Effector memory CD4-positive, alpha-beta T cell (primary cell): ENCODE measurements at places on chromosomes 4 and X.

DNA sequence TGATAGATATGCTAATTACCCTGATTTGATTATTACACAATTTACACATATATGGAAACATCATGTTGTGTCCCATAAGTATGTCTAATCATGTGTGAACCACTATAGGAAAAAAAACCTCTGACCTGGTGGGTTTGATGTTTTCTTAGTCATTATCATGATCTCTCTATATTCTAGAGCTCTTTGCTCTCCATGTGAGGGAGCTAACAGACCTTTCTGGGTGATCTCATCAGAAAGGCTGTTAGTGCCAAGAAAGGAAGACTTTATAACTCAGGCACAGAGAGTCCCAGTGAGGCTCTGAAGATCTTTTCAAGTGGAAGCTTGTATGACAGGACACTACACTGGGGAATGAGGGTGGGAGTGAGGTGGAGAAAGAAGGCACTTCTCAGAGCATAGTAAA lies 527.7 kb upstream of the MAGEB2 start:
- H3K27ac ChIP-seq, result no peak overlapping the region
- H3K4me3 ChIP-seq, result no peak overlapping the region
- no peaks in the 10 kb centered on the region for H3K36me3 ChIP-seq

DNA sequence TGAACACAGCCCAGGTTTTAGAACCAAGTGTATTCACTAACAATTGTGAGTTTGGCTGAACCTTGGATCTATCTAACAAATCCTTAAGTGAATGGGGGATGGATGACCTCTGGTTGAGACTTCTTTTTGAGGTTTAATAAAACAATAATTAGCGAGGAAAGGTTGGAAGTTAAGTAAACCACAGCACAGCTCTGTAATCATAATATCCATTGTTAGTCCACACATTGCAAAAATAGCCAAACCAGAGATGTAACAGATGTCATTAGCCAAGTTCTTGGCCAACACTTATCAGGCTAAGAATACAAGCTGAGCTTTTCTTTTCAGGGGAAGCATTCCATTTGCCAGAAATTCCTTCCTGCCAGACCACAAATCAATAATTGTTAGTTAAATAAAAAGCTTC lies 59.1 kb downstream of the FREM3 start:
- H3K4me1 ChIP-seq, result no peaks in the 10 kb centered on the region
- no peaks in the 10 kb centered on the region for H3K36me3 ChIP-seq
- DNase-seq, result no peak
- H3K27me3 ChIP-seq, result no peaks in the 10 kb centered on the region
- no peak overlapping the region for H3K27ac ChIP-seq

- no peak overlapping the region for H3K27ac ChIP-seq
- no peaks in the 10 kb centered on the region for H3K36me3 ChIP-seq
- DNase-seq, result no peak
- no peak overlapping the region for H3K4me3 ChIP-seq
- peaks cover 4% of the 10 kb centered on the region for H3K27me3 ChIP-seq
These were observed 330.6 kb upstream of the F9 start for GRCh38 chrX:139199933-139200332.

- no peak for DNase-seq
- no peaks in the 10 kb centered on the region for H3K36me3 ChIP-seq
- H3K4me1 ChIP-seq, result no peaks in the 10 kb centered on the region
- no peak overlapping the region for H3K4me3 ChIP-seq
These were observed 348.9 kb downstream of the NKX6-1 start for GRCh38 chr4:84150177-84150576.

DNA sequence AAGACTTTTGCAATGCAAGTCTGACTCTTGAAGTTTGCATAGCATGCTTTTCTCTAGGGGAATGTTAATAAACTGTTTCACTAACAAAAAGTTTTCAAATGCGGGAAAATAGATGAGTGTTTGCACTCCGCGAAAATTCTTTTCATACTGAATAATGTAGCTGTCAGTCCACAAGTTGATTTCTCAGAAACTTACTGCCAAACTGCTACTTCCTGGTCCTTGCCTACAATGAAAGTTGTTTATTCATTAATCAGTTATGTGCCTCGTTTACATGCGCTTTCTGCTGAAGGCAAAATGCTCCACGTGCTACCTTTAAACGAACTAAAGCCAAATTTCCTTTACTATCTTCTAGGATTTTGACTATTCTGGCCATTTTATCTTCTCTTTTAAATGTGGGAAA lies 166.2 kb downstream of the MAGEB17 start:
- H3K27ac ChIP-seq, result no peak overlapping the region
- no peaks in the 10 kb centered on the region for H3K4me1 ChIP-seq
- no peak for DNase-seq

GRCh38 chr4:87662871-87663270 lies 12.8 kb downstream of the DMP1 start:
- H3K4me1 ChIP-seq, result no peaks in the 10 kb centered on the region
- H3K36me3 ChIP-seq, result no peaks in the 10 kb centered on the region
- H3K27me3 ChIP-seq, result no peaks in the 10 kb centered on the region

DNA sequence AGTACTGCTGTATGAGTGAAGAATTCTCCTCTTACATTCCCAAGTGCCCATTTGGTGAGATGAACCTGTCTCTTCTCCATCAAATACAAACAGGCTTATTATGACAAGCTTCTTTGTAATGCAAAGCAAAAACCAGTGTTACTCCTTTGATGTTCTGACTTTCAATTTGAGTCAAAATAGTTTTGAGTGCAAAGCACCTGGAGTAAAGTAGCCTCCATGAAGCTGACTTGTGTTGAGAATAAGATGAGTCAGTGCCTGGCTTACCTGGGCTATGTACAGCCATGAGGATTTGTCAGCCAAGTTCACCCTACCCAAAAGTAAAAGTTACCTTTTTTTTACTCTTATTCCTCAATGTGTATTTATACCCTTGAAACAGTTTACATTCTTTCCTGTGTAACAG lies 132.5 kb upstream of the FMR1 start:
- H3K27ac ChIP-seq, result no peak overlapping the region
- DNase-seq, result no peak
- H3K4me3 ChIP-seq, result no peak overlapping the region
- H3K4me1 ChIP-seq, result no peaks in the 10 kb centered on the region

- H3K4me1 ChIP-seq, result no peaks in the 10 kb centered on the region
- no peaks in the 10 kb centered on the region for H3K36me3 ChIP-seq
- no peak overlapping the region for H3K4me3 ChIP-seq
- H3K27me3 ChIP-seq, result peaks cover 28% of the 10 kb centered on the region
- no peak for DNase-seq
These were observed 3.7 kb downstream of the SHOX start for GRCh38 chrX:633985-634958.

GRCh38 chrX:40082447-40083119 lies 15.2 kb downstream of the BCOR start:
- no peaks in the 10 kb centered on the region for H3K27me3 ChIP-seq
- no peaks in the 10 kb centered on the region for H3K36me3 ChIP-seq
- H3K4me1 ChIP-seq, result peaks cover 9% of the 10 kb centered on the region
- H3K27ac ChIP-seq, result no peak overlapping the region
- no peak overlapping the region for H3K4me3 ChIP-seq
- no peak for DNase-seq

DNA sequence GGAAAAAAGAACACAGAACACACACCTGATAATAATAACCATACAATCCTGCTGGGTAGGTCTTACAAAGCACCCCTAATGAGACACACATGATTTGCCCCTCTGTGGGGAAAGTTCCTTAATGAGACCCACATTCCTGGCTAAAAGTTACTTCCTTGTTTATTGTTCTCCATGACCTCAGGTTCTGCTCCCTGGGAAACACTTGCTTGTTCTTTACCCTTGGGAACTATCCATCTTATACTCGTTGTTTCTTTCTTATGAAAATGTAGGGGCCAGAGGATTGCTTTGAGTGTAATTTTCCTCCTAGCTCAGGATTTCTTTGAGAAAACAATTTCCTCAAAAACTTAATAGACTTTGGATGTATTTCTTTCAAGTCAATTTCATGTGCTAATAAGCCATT lies 52.1 kb upstream of the PCDH10 start:
- no peak overlapping the region for H3K4me3 ChIP-seq
- no peak for DNase-seq
- H3K27me3 ChIP-seq, result no peaks in the 10 kb centered on the region
- no peak overlapping the region for H3K27ac ChIP-seq
- no peaks in the 10 kb centered on the region for H3K4me1 ChIP-seq

- peak overlapping the region; percentile 66 for H3K27ac ChIP-seq
- DNase-seq, result peak; percentile 2
- no peaks in the 10 kb centered on the region for H3K27me3 ChIP-seq
- peak overlapping the region; percentile 97 for H3K4me3 ChIP-seq
- peaks cover 3% of the 10 kb centered on the region for H3K36me3 ChIP-seq
- H3K4me1 ChIP-seq, result peaks cover 11% of the 10 kb centered on the region
These were observed 408 bp downstream of the TMEM33 start for GRCh38 chr4:41935652-41936021.

DNA sequence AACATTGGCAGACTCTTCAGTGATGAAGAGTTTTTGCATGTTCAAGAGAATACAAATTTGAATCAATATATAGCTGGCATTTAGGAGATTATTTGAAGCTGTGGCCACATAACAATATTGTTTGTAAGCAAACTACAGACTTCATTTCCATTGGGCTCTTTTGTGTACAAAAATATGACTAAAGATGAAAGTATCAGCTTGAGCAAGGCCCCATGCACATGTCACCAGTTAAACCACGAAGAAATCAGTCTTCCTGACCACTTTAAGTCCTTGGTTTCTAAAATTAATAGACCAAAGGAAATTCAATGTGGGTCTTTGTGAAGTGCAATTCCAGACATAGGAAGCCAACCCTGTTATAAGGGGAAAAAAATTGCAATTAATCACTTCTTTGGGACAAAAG lies 1664.6 kb upstream of the ADGRL3 start:
- H3K4me1 ChIP-seq, result no peaks in the 10 kb centered on the region
- H3K36me3 ChIP-seq, result no peaks in the 10 kb centered on the region
- H3K4me3 ChIP-seq, result no peak overlapping the region
- no peaks in the 10 kb centered on the region for H3K27me3 ChIP-seq
- no peak for DNase-seq

DNA sequence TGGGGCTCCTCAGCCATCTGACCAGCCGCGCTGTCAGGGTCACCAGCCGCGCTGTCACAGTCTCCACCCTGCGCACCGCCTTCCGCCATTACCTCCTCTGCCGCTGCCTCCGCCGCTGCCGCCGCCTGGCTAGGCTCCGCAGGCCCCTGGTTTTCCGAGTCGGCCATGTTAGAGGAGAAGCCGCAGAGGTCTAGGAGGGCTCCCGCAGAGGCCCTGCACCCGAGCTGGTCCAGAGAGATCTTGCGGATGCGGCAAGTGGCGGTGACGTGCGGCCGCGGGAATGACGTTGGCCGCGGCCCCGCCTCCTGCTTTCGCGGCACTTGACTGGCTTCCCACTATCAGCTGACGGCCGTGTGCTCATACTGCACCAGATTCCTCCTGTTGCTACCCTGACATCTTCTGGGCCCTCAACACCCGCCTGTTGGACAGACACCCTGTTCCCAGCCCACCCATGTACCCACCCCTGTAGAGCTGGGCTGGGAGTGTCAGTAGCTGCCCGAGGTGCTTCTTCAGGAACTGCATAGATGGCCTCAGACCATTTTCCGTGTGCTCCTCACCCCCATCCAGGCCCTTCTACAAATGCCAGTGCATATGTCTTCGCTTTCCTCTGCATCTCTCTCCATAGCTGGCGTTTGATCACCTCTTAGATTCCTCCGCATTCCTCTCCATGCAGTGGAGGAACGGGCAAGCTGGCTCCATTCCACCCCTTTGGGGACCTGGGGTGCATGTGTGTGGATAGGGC lies at the start of gene NAP1L5:
TSS of gene NAP1L5 (minus strand) at position 242 of the 742 bp plus-strand sequence. CDS start at position 167, 75 bp downstream.
- H3K27ac ChIP-seq, result peak within 1 kb of the TSS; percentile 68
- H3K4me3 ChIP-seq, result peak within 1 kb of the TSS; percentile 61
- peaks cover 2% of the 10 kb centered on the region for H3K36me3 ChIP-seq
- H3K27me3 ChIP-seq, result no peaks in the 10 kb centered on the region

DNA sequence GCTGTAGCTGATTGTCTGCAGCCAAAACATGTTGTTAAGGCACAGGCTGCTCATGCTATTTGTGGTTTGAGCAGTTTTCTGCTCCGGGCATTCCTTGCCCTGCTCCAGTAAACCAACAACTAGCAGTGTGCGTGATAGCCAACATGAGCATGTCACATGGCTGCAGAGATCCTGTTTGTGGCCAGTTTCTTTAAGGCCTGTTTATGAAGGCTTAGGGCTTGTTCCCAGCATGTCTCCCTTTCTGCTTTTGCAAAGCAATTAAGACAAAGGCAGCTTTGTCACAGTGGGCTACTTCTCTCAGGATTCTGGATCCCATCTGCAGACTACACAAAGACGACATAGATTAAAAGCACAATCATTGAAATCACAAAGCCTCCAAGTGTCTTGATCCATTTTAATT lies 160.5 kb downstream of the ZNF518B start:
- no peak overlapping the region for H3K27ac ChIP-seq
- H3K36me3 ChIP-seq, result no peaks in the 10 kb centered on the region
- no peak for DNase-seq
- H3K27me3 ChIP-seq, result no peaks in the 10 kb centered on the region
- no peaks in the 10 kb centered on the region for H3K4me1 ChIP-seq

GRCh38 chr4:81038636-81039350 lies 8.3 kb downstream of the BMP3 start:
- no peak overlapping the region for H3K4me3 ChIP-seq
- H3K27me3 ChIP-seq, result no peaks in the 10 kb centered on the region
- no peaks in the 10 kb centered on the region for H3K36me3 ChIP-seq
- no peaks in the 10 kb centered on the region for H3K4me1 ChIP-seq
- no peak overlapping the region for H3K27ac ChIP-seq

GRCh38 chrX:41337140-41337539 lies 3.2 kb downstream of the DDX3X start:
- H3K4me1 ChIP-seq, result peaks cover 17% of the 10 kb centered on the region
- H3K27ac ChIP-seq, result peak overlapping the region; percentile 34

DNA sequence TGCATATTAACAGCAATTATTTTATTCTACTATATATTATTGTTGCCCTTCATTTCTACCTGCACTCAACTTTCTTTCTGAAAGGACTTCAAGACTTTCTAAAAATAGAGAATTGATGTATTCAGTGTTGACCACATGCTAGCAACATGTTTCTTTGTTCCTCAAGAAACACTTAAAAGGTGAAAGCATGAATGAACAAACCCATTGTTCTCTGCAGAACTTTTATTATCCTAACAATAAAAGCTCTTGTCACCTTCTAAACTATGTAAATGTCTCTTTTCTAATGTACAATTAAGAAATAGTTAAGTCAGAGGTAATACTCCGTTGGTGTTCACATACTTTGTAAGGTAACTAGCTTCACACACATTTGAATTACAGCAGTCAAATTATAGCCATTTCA lies 638.7 kb downstream of the FSTL5 start:
- H3K36me3 ChIP-seq, result no peaks in the 10 kb centered on the region
- H3K27me3 ChIP-seq, result no peaks in the 10 kb centered on the region
- H3K4me1 ChIP-seq, result no peaks in the 10 kb centered on the region
- H3K4me3 ChIP-seq, result no peak overlapping the region
- H3K27ac ChIP-seq, result no peak overlapping the region

- H3K4me3 ChIP-seq, result no peak overlapping the region
- no peak for DNase-seq
- H3K27me3 ChIP-seq, result no peaks in the 10 kb centered on the region
- H3K27ac ChIP-seq, result no peak overlapping the region
- no peaks in the 10 kb centered on the region for H3K4me1 ChIP-seq
These were observed 103.8 kb downstream of the TBC1D19 start for GRCh38 chr4:26687728-26688127.

GRCh38 chr4:109559625-109559982 lies 442 bp upstream of the MCUB start:
- H3K36me3 ChIP-seq, result peaks cover 7% of the 10 kb centered on the region
- peaks cover 37% of the 10 kb centered on the region for H3K4me1 ChIP-seq
- H3K4me3 ChIP-seq, result peak overlapping the region; percentile 84
- H3K27ac ChIP-seq, result peak overlapping the region; percentile 94
- no peaks in the 10 kb centered on the region for H3K27me3 ChIP-seq

- no peak for DNase-seq
- no peak overlapping the region for H3K4me3 ChIP-seq
- H3K27me3 ChIP-seq, result no peaks in the 10 kb centered on the region
- no peaks in the 10 kb centered on the region for H3K36me3 ChIP-seq
- H3K27ac ChIP-seq, result no peak overlapping the region
- H3K4me1 ChIP-seq, result no peaks in the 10 kb centered on the region
These were observed 86.3 kb upstream of the ADRA2C start for GRCh38 chr4:3679851-3680311.
